Heart left ventricle (tissue), 16 donors: ENCODE measurements at places on chromosomes 6 and 20. TPM values are rescaled to one million over a fixed set of nuclear protein-coding genes. Genes with fewer than 3 reads are reported as not detected.

BAK1 gene
- 55.3 TPM for polyA plus RNA-seq

GRCh38 chr6:90502866-90503407 is 83.9 kb downstream of the MAP3K7 start:
- no peak for DNase-seq

DNA sequence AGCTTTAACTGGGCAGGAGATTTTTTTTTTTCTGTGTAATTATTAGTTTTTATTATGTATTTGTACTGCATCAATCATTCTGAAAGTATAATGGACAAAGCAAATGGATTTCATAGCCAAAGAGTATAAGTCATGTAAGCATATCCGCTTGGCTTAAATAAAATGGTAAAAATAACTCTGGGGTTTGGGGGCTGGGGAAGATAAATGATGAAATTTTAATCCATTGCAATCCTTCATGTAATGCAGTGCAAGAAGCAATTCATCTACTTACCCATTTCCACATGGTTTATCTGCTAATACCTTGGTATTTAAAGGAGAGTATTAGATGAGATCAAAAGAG is 781.4 kb downstream of the QKI start:
- DNase-seq, result no peak

DNA sequence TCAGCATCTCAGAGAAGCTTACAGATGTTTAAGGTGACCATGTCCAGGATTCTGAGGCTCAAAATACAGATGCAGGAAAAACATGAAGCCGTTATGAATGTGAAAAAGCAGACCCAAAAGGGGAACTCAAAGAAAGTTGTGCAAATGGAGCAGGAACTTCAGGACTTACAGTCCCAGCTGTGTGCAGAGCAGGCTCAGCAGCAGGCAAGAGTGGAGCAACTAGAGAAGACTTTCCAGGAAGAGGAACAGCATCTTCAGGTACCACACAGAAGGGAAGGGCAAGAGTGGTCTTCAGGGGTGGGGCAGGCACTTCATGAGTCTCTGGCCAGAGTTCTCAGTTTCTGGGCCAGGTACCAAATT is 15.2 kb downstream of the RNF8 start:
- DNase-seq, result no peak

RNF144B gene
- polyA plus RNA-seq, result 6.1 TPM

GRCh38 chr6:15457121-15457650 is 205.6 kb downstream of the DTNBP1 start:
- DNase-seq, result no peak

DNA sequence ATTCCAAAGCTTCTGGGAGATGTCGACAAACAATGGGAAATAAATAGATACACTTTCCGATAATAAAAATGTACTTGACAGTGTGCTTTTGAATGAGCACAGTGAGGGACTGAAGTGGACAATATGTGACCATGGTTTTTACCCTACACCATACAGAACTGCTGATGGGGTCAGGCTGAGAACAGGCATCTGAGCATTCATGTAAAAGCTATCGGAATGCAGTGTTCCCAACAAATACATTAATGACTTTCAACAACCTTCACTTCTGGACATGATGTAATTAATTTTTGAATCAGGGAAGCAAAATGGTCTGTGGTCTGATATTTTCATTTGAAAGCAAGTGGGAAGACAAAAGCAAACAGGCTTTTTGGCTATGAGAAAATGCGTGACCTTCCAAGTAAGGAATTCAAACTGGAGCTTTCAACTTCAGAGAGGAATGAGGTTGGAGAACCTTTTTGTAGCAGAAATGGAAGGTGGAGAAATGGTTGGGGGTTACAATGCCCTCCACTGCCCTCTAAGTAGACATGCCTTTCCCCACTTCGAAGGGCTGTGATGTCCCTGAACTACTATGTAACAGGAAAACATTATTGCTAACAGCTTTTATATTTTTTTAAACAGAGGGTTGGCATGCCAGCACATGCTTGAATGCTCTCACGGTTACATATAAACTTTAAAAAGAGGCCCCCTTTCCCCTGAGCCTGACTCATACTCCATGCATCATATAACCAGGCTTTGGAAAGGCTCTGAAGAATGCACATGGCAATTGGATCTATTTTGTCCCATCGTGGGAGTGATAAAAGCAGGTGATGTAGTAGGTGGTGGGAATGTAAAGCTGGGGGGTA is 203.5 kb upstream of the CITED2 start:
- no peak for DNase-seq

- peak; percentile 40 for DNase-seq
Observed at GRCh38 chr6:44771647-44772415, 384.3 kb downstream of the CDC5L start.

NRSN1 gene
- not detected for polyA plus RNA-seq

DNA sequence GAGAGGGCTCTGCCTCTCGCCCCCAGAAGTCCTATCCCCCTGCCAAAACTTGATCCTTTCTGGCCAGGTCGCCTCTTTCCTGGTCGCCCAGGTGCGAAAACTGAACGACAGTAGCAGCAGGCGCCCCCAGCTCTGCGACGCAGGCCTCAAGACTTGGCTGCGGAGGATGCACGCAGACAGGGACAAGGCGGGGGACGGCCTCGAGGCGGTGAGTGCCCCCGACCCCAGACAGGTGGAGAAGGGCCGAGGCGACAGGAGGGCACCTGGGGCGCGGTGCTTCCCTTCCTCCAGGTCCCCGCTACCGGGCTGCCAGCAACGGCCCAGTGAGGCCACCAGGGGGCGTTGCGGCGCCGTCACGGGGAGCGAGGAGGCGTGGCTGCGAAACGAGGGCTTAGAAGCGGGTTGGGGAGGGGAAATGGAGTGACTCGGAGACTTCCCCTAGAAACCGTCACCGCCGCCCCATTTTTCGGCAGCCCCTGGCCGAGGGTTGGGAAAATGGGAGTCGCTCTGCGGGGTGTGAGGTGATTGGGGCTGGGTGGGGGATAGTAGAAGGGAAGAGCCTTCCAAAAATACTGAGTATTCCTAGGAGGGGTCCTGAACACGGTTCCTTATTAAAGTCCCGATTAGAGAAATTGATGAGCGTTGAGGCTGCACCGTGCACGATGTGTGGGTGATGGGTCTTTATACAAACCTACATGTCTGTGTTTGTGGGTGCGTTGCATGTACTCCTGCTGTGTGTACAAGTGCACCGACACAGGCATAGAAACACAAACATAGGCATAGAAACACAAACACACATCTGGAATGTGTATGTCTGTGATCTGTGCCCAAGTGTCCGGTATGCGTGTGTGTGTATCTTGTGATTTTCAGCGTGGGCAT is 44.6 kb downstream of the ARHGAP40 start:
- peak; percentile 76 for DNase-seq

MATN4 gene
- not detected for polyA plus RNA-seq

PGC gene
- 1.1 TPM for polyA plus RNA-seq

DNA sequence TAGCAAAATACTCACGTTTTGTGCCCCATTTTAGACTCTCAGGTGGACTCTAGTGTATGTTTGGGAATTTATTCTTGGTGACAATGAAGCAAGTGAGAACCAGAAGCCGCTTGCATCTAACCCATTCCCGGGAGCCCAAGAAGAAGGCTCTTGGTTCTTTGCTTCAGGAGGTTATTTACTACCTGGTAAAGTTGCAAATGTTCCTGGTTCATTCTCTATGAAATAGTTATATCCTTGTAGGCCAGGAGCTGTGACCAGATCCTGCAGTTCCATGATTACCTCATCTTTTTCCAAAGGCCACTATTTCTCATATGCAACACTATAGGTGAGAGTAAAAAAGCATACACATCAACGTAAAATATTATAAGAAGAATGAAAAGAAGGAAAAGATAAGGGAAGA is 60.9 kb upstream of the FABP7 start:
- no peak for DNase-seq

DNA sequence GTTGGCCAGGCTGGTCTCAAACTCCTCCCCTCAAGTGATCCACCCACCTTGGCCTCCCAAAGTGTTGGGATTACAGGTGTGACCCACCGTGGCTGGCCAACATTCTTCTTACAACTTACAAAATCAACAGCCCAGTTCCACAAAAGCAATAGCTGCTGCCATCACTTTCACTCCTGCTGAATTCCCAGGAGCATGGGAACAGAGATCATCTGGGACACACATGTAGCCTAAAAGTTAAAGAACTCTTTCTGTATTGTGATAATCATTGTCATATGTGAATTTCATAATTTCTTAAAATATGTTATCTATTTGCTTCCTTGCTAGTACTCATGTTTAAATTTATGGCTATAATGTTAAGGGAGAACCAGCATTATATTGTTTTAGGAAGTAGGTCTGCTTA is 51.7 kb downstream of the NCOA6 start:
- no peak for DNase-seq

DNA sequence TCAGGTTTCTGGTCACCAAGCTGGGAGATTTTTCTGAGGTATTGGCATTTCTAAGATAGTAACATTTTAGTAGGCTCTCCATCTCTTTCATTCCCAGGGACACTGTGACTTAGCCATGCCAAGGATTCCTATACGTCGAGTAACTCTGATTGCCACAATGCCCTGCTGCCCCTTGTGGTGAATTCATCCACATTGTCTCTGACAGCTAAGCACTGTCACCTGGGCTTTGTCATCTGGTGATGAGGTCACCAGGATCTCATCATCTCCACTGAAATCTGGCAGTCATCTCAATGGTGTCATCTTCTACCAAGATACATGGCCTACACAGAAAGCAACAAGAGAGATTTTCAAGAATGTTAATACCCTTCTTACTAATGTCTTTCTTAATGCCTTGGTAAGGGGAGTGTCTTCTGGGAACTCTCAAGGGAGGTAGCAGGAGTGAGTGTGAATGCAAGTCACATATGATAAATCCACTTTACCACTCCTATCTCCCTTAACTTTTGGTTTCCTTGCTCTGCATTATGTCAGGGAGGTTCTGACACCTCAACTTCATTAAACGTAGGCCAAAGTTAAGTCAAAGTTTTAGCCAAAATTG is 246.7 kb downstream of the CD109 start:
- no peak for DNase-seq

SOX18 gene
- 23.5 TPM for polyA plus RNA-seq

DNA sequence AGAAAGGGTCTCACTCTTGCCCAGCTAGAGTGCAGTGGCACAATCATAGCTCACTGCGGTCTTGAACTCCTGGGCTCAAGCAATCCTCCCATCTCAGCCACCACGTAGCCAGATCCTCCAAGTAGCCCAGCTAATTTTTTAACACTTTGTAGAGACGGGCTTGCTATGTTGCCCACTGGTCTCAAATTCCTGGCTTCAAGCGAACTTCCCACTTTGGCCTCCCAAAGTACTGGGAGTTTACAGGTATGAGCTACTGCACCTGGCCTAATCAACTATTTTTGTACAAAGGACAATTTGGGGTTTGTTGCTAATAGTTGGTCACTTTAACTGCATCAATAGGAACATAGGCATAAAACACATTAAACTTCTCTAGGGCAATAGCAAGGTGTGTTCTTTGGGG is 29.9 kb upstream of the SYNCRIP start:
- no peak for DNase-seq

APOBEC2 gene
- 237 TPM for polyA plus RNA-seq

SLC22A1 gene
- 0.10 TPM for polyA plus RNA-seq

PLCB1 gene
- polyA plus RNA-seq, result 2.5 TPM

DNA sequence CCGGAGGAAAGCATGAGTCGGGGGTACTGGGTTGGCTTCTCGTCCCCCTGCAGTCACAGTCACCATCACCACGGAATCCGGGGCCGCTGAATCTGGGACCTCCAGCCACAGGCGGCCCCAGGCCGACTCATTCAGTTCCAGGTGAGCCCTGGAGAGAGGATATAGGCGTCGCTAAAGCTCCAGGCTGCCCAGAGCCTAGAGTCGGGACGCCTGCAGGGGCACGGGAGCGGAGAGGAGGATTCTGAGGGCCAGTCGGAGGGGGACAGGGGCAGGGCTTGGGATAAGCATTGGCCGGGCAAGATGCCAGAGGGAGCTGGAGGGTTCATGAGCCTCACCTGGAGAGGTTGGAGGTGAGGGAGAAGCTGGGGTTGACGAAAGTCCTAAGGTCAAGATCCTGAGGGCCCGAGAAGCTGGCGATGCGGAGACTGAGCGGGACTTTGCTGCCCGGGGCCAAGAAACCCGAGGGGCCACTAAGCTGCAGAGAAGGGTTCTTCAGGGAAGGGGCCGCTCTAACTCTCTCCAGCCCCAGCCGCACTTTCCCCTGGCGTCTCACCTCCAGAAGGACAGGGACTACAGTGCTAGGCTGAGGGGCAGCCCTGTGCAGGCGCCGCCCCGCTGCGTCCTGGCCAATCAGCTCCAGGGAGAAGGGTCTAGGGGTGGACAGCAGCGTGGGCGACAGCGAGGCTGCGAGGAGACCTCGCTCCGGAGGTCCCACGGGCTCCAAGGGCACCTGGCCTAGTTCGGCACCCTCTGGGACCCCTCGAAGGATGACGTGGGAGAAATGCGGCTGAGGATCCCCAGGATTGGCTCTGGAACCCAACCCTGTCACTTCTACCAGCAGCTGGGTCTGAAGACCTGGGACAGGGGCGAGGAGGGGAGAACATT is 3.7 kb downstream of the SAPCD1 start:
- no peak for DNase-seq

SIRPD gene
- polyA plus RNA-seq, result not detected

MRAP2 gene
- polyA plus RNA-seq, result not detected

FITM2 gene
- polyA plus RNA-seq, result 60.6 TPM

DNA sequence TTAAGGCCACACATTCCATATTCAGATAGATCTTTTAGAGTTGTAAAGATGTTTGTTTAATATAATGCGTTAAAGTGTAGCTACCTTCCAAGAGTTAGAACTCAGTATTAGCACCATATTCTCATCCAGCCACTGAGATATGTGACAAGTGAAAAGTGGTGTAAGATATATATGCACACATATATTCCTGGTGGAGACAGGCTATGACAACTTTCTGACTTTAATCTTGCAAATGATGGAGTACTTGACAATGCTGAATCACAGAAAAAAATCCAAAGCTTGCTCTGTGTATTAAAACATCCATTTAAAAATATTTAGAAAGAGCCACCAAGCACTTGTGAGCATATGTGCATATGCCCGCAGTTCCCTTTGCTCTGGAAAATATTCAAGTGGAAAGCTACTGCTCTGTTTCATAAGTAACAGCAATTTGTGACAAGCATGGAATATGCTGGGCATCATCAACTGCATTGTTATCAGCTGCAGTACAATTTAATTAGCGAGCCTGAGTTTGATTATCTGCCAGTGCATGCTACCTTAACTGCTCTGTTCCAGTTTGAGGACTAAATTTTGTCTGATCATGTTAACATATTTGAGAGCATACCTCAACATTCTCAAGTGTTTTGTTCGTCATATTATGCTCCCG is 64.8 kb downstream of the VIP start:
- DNase-seq, result no peak

DNA sequence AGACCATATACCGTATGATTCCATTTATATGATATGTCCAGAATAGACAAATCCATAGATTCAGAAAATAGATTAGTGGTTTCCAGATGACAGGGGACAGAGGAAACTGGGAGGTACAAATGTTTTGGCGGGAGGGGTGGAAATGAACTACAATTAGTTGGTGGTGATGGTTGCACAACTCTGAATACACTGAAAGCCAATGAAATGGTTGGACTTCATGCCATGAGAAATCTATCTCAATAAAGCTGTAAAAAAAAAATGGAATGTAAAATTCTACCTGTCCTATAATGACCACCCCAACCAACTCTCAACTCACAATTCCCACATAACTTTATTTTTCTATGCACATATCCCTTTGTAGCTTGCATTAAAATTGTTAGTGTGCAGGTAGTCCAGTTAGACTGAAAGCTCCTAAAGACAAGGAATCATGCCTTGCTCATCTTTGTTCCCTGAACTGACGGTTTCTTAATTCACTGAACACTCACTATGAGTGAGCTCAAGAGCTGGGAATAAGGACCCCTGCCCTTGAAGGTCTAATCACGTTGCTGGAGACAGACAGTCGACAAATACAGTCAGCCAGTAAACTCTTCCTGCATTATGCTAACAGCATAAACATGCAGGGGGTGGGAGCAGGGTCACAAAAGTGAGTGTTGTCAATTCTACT is 1.4 kb downstream of the DCDC2 start:
- DNase-seq, result no peak
